ENCODE measurements at places on chromosomes 6 and 20. TPM values are rescaled to one million over a fixed set of nuclear protein-coding genes. Genes with fewer than 3 reads are reported as not detected.

Gene ID4
- 1.4 TPM for total RNA-seq

Gene TRIM15
- total RNA-seq = not detected

Gene CALHM4
- total RNA-seq = not detected

Gene BPIFA1
- total RNA-seq = not detected

Gene AIG1
- 71.7 TPM for total RNA-seq

Gene STMND1
- not detected for total RNA-seq

Gene SLC35F1
- total RNA-seq = 4.8 TPM

Gene NKX2-2
- total RNA-seq = not detected

Gene TRAPPC3L
- 0.11 TPM for total RNA-seq

Gene EPB41L1
- 14.8 TPM for total RNA-seq

Gene MYBL2
- total RNA-seq = 0.78 TPM

Gene C6orf58
- total RNA-seq = not detected

Gene OXT
- not detected for total RNA-seq

- no peak for DNase-seq
Measured at GRCh38 chr6:6823568-6824224, 235.2 kb downstream of the LY86 start.

- DNase-seq = peak; percentile 17
Measured at GRCh38 chr20:63024573-63025392, 18.0 kb upstream of the BHLHE23 start.

- DNase-seq = no peak
Measured at GRCh38 chr6:82681119-82681714, 317.6 kb downstream of the TPBG start.

DNA sequence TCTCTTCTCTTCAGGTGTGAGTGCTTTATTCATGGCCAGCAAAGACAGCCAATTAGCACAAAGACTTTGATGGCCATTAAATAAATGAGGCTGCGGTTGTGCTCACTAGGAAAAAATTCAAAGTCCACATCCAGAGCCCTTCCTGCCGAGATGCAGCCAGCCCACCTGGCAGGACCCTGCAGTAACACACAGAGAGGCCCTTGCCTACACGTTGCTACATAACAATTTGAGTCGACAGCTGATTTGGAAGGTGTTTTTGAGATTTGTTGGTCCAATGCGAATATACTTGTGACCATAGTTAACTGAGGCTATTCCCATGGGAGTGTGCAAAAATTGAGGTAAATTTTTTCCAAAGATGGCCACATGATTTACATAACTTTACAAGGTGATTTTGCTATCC, 605.4 kb upstream of the HTR1E start:
- DNase-seq = no peak

- DNase-seq = no peak
Measured at GRCh38 chr20:38023181-38024001, 9.9 kb downstream of the TTI1 start.

DNA sequence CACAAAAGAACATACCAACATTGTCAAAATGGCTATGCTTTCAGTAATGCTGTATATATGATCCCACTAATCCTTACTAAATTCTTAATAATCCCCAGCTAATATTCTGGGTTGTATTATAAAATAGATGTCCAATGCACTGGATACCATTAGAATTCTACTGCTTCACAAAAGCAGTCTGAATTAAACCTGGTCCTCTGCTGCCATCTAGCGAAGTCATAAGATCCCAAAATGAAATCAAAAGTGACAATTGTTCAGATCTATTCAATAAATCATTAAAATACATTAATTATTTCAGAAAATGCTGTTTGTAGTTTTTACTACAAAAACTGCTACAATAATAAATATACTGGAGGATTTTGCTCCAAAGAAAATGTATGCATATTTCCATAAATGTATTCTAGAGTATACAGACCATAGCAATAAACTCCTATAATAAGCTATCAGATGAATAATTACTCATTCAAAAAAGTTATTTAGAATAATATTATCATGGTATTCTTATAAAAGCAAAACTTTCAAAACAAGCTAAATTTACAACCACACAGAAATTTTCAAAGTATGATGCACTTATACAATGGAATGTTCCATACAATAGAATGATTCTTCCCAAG, 92.6 kb downstream of the RNGTT start:
- no peak for DNase-seq

DNA sequence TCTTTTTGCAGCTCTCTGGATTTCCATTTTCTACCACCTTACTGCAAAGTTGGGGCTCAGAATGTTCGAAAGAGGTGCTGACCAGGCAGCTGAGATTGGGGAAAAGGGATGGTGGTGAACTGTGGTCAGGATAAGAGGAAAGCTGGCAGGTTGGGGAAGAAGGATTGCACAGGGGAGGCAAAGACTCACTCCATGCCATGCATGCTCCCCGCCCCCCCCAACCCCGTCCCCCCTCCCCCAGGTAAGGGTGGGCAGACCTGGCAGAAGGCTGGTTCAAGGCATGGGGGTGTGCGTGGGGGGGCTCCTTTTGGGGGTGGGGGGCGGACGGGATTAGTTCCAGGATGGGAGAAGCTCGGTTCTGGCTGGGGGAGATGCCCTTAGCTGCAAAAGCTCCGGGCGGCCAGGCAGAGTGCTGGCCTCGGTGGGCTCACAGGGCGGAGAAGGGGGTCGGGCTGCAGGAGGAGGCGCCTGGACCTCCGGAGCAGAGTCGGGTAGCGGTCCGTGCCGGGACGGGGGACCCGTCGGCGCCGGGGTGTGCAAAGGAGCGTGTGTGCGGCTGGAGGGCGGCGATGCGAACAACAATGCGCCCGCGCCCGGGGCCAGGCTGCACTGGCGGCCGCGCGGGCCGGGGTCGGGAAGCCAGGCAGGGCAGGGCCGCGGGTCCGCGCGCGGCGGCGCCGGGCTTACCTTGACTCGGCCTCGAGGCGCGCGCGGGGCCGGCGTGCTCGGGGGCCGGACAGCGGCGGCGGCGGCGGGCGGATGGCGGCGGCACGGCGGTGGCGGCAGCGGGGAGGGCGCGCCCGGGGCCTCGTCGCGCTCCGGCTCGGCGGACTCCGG, 880 bp downstream of the ADNP start:
- DNase-seq = peak; percentile 59

DNA sequence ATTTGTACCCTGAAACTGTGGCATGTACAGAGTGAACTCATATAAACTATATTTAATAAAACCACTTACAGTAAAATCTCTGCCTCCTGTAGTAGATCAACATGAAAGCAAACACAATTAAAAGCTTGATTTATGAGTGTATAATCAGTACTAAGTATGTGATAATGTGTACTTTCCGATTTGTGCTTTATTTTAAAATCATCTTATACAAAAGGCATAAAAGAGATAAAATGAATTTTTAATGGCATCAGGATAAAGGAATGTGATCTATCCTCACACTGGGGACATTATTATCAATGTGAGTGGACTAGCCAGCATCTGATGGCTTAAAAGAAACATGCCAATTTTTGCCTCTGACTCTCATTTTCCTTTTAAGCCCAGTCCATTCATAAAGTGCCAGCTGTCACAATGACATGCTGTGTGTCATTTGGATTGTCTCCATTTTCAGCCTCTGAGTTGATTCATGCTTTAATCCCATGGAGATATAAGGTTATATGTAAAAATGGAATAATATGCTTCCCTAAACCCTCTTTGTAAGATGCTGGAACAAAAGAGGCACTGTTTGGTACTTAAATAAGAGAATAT, 831.6 kb upstream of the EYS start:
- no peak for DNase-seq

- no peak for DNase-seq
Measured at GRCh38 chr6:157659536-157660271, 163.3 kb upstream of the SNX9 start.

DNA sequence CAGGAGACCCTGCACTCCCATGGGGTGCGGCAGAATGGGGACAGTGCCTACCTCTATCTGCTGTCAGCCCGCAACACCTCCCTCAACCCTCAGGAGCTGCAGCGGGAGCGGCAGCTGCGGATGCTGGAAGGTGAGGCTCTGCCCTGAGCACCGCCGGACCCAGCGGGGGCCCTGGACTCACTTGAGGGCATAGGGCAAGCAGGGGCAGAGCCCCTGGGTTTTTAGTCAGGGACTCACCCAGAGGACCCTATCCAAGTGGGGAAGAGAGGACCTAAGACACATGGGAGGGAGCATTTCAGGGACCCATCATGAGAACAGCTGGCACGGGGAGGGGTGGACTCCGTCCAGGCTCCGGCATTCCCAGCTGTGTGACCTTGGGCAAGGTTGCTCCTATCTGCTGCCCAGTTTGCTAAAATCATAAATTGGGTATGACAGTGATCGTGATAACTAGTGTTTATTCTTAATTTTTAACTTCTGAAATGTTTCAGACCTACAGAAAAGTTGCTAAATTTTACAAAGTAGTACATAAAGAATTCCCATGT, 9.8 kb downstream of the RBCK1 start:
- no peak for DNase-seq

GRCh38 chr6:74750826-74751225, 455.0 kb downstream of the COL12A1 start:
- DNase-seq = no peak

GRCh38 chr6:127963495-127963894, 62.6 kb upstream of the THEMIS start:
- no peak for DNase-seq

GRCh38 chr6:39515006-39515405, 192.5 kb upstream of the KCNK16 start:
- no peak for DNase-seq

DNA sequence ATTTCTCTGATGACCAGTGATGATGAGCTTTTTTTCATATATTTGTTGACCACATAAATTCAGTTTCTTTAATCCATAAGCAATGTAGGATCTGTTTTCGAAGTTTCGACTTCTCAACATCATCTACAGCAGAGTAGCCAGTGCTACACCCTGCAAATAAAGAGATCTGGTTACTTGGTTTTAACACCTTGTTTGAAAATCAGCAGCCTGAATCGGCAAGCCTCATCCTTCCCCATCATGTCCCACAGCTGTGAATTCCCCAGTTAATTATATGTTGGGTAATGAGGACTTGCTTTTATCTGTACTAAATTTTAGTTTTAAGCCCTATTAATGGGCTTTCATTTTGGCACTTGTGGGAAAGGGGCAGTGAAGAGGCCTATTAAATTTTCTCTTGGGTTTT, 80.6 kb downstream of the BMP2 start:
- no peak for DNase-seq

DNA sequence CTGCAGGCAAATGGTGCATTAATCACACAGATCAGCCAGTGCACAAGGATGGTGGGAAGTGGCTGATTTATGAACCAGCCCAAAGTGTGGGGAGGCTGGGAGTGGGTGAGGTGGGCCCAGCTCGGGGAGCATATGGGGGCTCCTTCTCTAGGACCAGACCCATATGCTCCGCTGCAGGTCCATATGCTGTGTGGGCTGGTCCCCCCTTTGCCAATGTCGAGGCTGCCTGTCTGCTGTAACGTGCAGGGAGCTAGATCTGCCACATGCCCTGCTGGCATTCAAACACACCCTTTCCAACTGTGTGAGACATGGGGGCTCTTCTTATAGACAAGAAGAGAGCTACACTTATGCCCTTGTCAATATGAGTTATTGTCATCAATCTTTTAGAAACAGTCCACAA, 566.3 kb downstream of the DHX35 start:
- DNase-seq = no peak

GRCh38 chr6:135464634-135465033, 32.9 kb downstream of the AHI1 start:
- no peak for DNase-seq

DNA sequence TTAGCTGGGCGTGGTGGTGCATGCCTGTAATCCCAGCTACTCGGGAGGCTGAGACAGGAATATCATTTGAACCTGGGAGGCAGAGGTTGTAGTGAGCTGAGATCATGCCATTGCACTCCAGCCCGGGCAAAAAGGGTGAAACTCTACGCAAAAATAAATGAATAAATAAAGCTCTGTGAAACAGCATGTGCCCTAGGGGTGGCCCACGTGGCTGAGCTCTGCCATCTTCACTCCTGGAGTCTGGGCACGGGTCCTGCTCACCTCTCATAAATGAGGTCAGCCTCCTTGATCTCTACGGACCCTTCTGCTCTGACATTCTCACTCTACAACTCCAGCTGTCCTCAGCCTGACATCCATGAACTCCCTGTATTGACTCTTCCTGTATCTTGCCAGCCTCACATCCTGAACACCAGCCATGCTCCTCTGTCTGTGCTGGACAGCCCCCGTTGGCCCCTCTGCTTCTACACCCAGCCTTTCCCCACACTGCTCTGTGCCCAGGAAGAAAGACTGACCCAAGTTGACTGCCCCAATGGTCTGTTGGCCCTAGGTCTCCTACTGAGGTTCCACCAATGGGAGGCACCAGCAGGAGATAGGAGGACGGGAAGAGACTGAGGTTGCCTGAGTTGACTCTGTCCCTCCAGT, 21.9 kb downstream of the CPNE5 start:
- DNase-seq = no peak

GRCh38 chr6:138007014-138007472, 100.2 kb downstream of the PERP start:
- no peak for DNase-seq

- DNase-seq = no peak
Measured at GRCh38 chr20:42587427-42587826, 602.3 kb downstream of the PTPRT start.

GRCh38 chr20:38092260-38092857, 58.8 kb downstream of the RPRD1B start:
- no peak for DNase-seq

GRCh38 chr6:108363889-108364313, 69.0 kb downstream of the AFG1L start:
- no peak for DNase-seq

GRCh38 chr20:6864740-6865139, 97.3 kb downstream of the BMP2 start:
- DNase-seq = no peak

DNA sequence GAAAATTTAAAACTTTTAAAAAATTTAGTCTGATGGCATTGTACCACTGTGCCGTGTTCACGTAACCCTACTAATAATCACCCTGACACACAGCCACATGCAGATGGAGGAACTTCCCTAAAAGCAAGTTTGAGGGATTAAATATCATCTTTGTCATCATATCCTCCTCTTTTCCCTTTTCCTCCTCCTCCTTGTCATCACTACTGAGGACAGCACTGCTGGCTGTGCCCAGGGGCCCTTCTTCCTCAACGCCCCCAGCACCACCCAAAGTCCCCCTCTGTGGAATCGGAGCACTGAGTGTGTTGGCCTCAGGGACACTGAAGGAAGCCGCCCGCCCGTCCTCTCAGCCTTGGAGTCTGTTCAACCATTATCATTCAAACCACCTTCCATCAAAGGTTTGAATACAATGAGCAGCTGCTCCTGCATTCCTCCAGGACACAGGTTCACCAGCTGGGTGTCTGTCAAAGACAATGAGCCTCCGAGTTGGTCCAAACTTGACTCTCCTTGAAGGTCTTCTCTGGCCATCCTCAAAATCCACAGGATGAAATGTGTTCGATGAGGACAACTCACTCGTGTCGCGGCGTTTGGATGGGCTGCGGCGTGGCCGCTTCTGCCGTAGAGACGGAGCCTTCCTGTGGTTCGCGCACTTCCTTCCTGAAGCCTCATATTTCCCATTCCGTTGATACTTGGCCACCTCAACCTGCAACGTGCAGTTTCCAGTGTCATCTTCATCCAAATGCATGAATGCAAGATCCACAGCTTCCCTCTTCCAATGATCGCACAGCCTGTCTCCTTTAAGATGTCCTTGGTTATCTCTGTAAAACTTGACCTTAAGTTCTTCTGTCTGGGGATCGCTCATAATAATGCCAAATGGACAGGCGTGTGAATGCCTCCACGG, 23.3 kb downstream of the NQO2 start:
- peak; percentile 67 for DNase-seq

- peak; percentile 54 for DNase-seq
Measured at GRCh38 chr20:38932457-38933120, 6.4 kb downstream of the FAM83D start.

Measured in Right ventricle myocardium superior (tissue), 1 donor.